ENCODE measurements at places on chromosomes 7 and 10. TPM values are rescaled to one million over a fixed set of nuclear protein-coding genes. Genes with fewer than 3 reads are reported as not detected.

- no peak overlapping the region for H3K4me3 ChIP-seq
- H3K4me1 ChIP-seq = peaks cover 95% of the 10 kb centered on the region
- peak overlapping the region; percentile 89 for H3K27ac ChIP-seq
- no peak for DNase-seq
- no peaks in the 10 kb centered on the region for H3K27me3 ChIP-seq
Observed at GRCh38 chr7:134935701-134936100, 50.6 kb upstream of the AGBL3 start.

- no peak overlapping the region for H3K4me3 ChIP-seq
Observed at GRCh38 chr7:158804335-158804734, 25.0 kb downstream of the ESYT2 start.

The EPO gene
- not detected for total RNA-seq

DNA sequence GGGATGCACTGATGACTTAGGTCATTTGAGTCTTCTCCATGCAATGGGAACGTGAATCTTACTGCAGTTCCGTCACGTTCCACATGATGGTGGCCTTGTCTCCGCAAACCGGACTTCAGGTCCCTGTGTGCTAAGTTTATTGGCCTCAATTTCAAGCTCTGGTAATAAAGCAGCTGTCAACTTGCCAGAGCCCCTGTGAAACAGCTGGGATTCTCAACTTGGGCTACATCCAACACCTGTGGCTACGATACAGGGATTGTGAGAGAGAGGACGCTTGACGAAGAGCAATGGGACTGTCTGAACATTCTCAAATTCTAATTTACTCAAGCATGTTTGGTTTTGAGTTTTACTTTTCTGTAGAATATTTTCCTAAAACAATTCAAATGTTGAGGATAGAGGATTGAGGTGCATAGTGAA is 174.2 kb downstream of the PTN start:
- H3K36me3 ChIP-seq = no peaks in the 10 kb centered on the region
- H3K4me3 ChIP-seq = no peak overlapping the region
- H3K4me1 ChIP-seq = no peaks in the 10 kb centered on the region
- H3K27me3 ChIP-seq = no peaks in the 10 kb centered on the region

The NODAL gene
- 0.27 TPM for total RNA-seq

- H3K36me3 ChIP-seq = no peaks in the 10 kb centered on the region
- no peak overlapping the region for H3K4me3 ChIP-seq
- DNase-seq = no peak
- no peak overlapping the region for H3K27ac ChIP-seq
- no peaks in the 10 kb centered on the region for H3K27me3 ChIP-seq
Observed at GRCh38 chr10:69660296-69660695, 30.2 kb downstream of the FAM241B start.

The TAS2R5 gene
- total RNA-seq = 4.4 TPM

The HGF gene
- 12.6 TPM for total RNA-seq

GRCh38 chr10:99330347-99330924 is 1.3 kb downstream of the CNNM1 start:
- no peak overlapping the region for H3K27ac ChIP-seq
- H3K27me3 ChIP-seq = no peaks in the 10 kb centered on the region
- peak overlapping the region; percentile 76 for H3K4me3 ChIP-seq
- no peak for DNase-seq
- H3K4me1 ChIP-seq = peaks cover 10% of the 10 kb centered on the region

The KIAA1217 gene
- total RNA-seq = 15.2 TPM

DNA sequence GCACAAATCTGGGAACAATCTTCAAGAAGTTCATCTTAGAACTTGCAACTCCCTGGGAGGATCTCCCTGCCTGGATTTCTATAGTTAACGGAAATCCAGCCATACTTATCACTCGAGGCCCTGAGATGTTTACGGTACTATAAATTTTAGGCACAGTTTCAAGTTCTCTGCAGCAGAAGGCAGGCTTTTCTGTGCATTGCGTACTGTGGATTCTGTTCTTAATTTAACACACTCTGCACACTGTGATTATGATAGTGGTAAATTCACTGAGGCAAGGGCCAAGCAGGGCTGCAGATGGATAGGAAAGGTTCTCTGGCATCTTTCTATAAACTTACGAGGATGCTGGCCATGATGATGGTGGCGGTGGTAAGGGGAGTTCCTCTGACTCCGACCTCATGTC is 10.6 kb downstream of the INHBA start:
- no peaks in the 10 kb centered on the region for H3K27me3 ChIP-seq
- no peak for DNase-seq
- peak overlapping the region; percentile 46 for H3K4me3 ChIP-seq
- peaks cover 27% of the 10 kb centered on the region for H3K4me1 ChIP-seq
- peak overlapping the region; percentile 35 for H3K27ac ChIP-seq
- peaks cover 7% of the 10 kb centered on the region for H3K36me3 ChIP-seq

- no peak for DNase-seq
- H3K4me1 ChIP-seq = no peaks in the 10 kb centered on the region
- H3K27me3 ChIP-seq = no peaks in the 10 kb centered on the region
- no peaks in the 10 kb centered on the region for H3K36me3 ChIP-seq
- no peak overlapping the region for H3K4me3 ChIP-seq
Observed at GRCh38 chr7:148478551-148478950, 112.0 kb upstream of the C7orf33 start.

GRCh38 chr7:83677180-83677866 is 28.4 kb upstream of the SEMA3E start:
- no peaks in the 10 kb centered on the region for H3K27me3 ChIP-seq
- H3K4me1 ChIP-seq = no peaks in the 10 kb centered on the region
- no peak for DNase-seq

GRCh38 chr10:34957531-34957930 is 132.6 kb downstream of the CUL2 start:
- no peaks in the 10 kb centered on the region for H3K4me1 ChIP-seq
- DNase-seq = no peak
- H3K36me3 ChIP-seq = no peaks in the 10 kb centered on the region
- H3K4me3 ChIP-seq = no peak overlapping the region

DNA sequence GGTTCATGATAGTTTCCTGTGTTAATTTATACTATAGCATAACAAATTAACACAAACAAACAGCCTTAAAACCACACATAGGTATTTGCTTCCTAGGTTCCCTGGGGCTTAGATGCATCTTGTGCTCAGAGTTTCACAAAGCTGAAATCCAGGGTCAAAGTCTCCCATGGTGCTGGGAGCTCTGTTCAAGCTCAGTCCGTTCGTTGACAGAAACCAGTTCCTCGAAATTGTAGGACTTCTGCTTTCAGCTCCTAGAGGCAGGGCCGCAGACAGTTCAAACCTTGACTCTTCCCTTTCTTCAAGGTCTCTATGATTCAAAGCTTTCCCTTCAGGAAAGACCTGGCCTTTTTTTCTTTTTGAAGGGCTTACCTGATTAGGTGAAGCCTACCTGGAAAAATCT is 90.5 kb downstream of the VSTM2A start:
- no peaks in the 10 kb centered on the region for H3K4me1 ChIP-seq
- no peak for DNase-seq
- no peaks in the 10 kb centered on the region for H3K27me3 ChIP-seq

The MRLN gene
- not detected for total RNA-seq

DNA sequence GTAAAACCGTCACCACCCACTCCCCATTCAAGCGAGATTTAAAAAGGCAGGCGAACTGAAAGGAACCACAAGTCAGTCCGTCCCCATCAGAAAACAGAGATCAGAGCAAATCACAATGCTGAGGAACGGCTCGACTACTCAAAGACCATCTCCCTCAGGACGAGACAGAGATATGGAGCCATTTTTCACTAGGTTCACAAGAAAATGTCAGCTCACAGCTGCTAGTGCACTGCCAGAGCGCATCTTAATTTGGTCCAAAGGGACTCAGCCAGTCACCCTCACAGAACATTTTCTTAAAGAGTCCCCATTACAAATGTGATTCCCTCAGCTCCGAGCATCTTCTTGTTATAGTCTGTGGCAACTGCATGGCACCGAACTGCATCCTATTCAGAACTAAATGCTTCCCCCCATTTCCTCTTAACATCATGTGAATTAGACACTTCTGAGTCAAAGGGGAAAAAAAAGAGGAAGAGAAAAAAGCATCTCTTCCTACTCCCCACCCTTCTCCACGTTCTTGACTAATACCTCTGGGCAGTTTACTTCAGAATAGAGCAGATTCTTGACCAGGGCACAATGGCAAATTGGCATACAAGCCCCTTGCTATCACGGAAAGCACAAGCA is 683.9 kb downstream of the MAGI2 start:
- H3K4me1 ChIP-seq = peaks cover 5% of the 10 kb centered on the region
- H3K27me3 ChIP-seq = no peaks in the 10 kb centered on the region
- no peak for DNase-seq
- no peak overlapping the region for H3K27ac ChIP-seq

Data from thoracic aorta (tissue), 2 donors.